ENCODE measurements at places on chromosomes 1 and 21.

DNA sequence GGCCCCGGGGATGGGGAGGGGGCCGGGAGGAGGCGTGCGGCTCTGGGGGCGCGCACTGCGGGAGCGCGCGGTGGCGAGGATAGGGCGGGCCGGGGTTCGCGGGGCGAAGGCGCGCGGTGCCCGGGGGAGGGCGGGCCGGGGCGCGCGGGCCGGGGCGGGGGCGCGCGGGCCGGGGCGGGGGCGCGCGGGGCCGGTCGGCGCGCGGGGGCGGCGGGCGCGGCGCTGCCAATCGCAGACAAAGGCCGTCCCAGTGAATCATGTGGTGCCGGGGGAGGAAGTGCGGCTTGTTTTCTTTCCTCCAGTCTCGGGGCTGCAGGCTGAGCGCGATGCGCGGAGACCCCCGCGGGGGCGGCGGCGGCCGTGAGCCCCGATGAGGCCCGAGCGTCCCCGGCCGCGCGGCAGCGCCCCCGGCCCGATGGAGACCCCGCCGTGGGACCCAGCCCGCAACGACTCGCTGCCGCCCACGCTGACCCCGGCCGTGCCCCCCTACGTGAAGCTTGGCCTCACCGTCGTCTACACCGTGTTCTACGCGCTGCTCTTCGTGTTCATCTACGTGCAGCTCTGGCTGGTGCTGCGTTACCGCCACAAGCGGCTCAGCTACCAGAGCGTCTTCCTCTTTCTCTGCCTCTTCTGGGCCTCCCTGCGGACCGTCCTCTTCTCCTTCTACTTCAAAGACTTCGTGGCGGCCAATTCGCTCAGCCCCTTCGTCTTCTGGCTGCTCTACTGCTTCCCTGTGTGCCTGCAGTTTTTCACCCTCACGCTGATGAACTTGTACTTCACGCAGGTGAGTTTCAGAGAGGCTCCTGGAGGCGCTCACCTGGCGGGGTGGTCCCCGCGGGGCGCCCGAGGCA lies at the start of gene GPR137B:
TSS of gene GPR137B (plus strand) at position 287 of the 851 bp plus-strand sequence. CDS start at position 371, 84 bp downstream.
- no peak for DNase-seq

GRCh38 chr1:201599548-201599947 lies 60.6 kb downstream of the NAV1 start:
- DNase-seq = no peak

- peak; percentile 89 for DNase-seq
Measured at GRCh38 chr1:19918057-19918456, 5.4 kb downstream of the PLA2G2E start.

- no peak for DNase-seq
Measured at GRCh38 chr1:99820546-99820945, 29.6 kb upstream of the AGL start.

GRCh38 chr1:219927298-219927955 lies 930 bp downstream of the SLC30A10 start:
- DNase-seq = no peak

DNA sequence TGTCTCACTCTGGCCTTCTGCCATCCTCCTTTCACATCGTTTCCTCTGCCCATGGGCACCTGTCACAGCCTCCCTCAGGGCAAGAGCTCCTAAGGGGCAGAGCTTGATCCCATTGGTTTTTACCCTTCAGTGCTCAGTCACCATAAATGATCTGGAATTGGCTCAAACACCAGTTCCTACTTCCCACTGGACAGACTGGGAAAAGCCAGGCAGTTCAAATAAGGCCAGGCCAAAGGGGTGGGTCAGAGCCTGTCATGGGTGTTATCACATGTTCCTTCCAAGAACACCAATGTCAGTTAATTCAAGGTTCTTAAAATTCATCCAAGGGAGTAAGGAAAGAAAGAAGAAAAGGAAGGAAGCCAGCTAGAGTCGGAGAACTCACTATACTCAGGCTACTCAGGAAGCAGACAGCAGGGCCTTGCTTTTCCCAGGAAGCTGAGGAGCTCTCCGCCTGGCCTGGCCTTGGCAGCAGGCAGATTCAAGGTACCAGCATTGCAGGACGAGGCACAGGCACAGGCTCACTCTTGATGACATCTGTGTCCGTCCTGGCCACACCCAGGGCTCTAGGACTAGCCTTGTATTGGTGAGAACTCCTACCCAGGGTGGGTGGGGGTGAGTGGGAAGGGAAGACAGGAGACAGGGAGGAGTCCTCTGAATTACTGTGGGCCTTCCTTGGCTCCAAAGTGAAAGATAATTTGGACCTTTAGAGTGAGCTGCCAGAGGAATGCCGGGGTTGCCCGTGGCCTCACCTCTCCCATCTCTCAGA lies 32.2 kb upstream of the ARTN start:
- DNase-seq = no peak

DNA sequence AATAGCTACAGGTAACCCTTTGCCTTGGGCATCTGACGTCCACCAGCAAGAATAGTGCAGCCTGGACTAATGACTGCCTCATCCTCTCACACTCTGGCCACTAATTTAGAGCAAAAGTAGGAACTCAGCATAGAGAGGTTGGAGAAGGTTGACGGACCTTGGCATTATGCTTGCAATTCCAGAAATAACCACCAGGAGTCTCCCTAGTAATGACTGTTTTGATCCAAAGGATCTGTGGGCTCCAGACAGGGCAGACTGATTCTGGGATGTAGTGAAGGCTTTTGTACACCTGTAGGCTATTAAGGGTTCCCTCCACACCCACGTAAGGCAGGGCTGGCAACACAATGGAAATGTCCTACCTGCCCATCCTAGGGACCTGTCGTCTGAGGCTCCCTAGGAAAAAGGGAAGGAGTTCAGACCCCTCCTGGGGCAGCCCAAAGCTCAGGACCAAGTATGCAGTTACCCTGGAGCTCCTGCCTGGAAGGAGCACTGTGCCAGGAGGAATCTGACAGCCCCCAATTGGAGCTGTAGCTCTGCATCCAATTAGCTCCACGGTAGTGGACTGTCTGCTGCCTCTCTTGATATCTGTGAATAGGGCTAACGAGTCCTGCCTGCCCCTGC lies 91.0 kb upstream of the TMEM51 start:
- DNase-seq = no peak

GRCh38 chr1:212605441-212606394 lies 2.8 kb upstream of the ATF3 start:
- DNase-seq = no peak

GRCh38 chr1:225876900-225877510 lies 5.2 kb downstream of the TMEM63A start:
- no peak for DNase-seq

DNA sequence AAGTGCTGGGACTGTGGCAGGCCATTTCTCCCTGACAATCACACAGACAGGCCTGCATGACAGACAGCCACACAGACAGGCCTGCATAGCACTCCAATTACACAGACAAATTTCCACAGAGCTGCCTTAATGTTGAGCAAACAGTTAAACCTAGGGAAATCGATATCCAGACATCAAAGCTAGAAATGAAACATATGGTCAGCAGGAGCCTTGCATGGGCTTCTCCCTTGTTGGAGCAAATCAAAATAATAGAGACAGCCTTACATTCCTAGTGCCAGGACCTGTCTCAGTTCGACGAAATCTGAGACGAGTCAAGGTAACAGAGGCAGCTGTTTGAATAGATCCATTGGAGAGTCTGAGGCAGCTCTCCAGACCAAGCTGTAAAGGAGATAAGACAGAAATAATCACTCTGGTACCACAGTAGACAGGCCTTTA lies 42.4 kb downstream of the OLFML3 start:
- no peak for DNase-seq

GRCh38 chr1:154911691-154912550 lies 24.6 kb downstream of the PMVK start:
- no peak for DNase-seq

- no peak for DNase-seq
Measured at GRCh38 chr1:35845766-35846165, 37.2 kb upstream of the AGO1 start.

- DNase-seq = no peak
Measured at GRCh38 chr1:66383168-66383567, 150.8 kb upstream of the SGIP1 start.

DNA sequence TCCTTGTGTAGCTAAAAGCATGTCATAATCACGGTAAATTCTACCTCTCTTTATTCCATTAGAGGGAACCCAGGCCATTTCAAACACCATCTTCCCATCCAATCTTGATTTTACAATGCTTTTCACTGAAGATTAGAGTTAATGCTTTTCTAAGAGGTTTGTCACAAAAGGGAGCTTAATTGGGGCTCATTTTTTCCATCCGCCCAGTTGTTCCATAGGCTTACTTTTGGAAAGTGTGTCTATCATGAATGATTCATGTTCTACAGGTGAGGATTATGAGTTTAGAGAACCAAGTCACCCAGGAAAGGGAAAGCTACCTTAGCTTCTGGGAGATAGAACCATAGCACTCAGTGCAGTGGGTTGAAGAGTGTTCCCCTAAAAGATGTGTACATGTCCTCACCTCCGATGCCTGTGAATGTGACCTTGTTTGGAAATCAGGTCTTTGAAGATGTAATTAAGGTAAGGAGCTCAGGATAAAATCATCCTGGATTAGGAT lies 286.9 kb upstream of the RUNX1 start:
- no peak for DNase-seq

DNA sequence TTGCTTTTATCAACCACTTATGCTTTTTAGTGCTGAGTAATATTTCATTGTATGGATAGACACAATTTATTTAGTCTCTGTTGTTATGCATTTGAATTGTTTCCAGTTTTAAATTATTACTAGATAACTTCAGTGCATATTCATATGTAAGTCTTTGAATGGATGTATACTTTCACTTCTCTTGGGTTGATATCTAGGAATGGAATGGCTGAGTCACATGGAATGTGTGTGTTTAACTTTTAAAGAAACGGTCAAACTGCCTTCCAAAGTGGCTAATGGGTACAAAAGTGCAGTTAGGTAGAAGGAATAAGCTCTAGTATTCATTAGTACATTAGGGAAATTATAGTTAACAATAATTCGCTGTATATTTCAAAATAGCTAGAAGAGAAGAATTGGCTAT lies 82.4 kb downstream of the NPHS2 start:
- DNase-seq = no peak

DNA sequence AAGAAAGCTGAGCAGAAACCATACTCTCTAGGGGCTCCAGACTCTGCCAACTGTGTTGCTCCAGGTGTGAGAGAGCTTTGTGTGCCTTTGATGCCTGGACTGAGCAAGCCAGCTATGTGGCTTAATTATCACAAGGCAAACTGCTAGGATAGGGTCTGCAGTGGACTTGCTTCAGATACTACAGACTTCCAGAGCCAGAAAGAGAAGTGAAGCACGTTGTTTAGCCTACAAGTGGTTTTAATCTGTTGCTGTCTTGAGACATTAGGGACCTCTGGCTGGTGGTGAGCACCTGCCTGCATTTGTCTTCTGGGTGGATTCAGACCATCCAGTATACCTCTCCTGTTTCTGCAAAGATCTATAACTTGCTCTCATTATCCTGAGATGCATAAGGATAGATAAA lies 353.4 kb upstream of the PLXNA2 start:
- no peak for DNase-seq

GRCh38 chr1:36835696-36836095 lies 198.6 kb downstream of the GRIK3 start:
- no peak for DNase-seq

DNA sequence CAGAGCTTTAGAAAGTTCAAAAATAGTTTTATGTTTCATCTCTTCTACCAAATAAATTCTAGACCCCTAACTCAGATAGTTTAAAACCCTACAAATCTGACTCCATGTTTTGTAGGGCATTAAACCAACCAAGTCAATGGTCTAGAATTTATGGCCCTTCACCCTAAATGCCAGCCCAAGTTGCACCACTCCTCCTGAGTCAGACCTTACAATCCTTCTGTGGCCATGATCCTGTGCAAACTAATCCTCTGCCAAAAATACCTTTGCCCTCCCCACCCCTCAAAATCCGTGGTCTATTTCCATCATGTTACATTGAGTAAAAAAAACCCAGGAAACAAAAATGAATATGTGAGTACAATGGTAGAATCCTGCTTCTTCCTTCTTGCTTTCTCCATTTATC lies 179.3 kb downstream of the NR5A2 start:
- DNase-seq = no peak

DNA sequence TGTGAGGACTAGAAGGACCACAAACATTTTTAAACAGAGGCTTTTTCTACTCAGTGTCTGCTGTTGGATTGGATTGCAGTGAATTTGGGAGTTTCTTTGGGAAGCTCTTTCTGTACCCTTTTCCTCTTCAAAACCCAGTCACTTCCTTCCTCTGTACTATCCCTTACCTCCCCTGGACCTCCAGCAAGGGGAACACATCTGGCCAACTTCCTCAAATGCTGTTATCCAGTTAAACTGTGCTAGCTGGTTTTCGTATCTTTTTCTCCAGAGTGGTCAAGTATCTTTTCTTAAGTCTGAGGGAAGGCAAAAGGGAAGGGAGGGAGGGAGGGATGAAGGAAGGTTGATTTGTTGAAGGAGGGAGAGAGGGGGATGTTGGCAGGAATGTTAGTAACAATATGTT lies 99.2 kb upstream of the TNR start:
- no peak for DNase-seq

GRCh38 chr1:12197483-12197880 lies 30.7 kb downstream of the TNFRSF1B start:
- no peak for DNase-seq

- no peak for DNase-seq
Measured at GRCh38 chr1:68166348-68166747, 66.0 kb downstream of the WLS start.

DNA sequence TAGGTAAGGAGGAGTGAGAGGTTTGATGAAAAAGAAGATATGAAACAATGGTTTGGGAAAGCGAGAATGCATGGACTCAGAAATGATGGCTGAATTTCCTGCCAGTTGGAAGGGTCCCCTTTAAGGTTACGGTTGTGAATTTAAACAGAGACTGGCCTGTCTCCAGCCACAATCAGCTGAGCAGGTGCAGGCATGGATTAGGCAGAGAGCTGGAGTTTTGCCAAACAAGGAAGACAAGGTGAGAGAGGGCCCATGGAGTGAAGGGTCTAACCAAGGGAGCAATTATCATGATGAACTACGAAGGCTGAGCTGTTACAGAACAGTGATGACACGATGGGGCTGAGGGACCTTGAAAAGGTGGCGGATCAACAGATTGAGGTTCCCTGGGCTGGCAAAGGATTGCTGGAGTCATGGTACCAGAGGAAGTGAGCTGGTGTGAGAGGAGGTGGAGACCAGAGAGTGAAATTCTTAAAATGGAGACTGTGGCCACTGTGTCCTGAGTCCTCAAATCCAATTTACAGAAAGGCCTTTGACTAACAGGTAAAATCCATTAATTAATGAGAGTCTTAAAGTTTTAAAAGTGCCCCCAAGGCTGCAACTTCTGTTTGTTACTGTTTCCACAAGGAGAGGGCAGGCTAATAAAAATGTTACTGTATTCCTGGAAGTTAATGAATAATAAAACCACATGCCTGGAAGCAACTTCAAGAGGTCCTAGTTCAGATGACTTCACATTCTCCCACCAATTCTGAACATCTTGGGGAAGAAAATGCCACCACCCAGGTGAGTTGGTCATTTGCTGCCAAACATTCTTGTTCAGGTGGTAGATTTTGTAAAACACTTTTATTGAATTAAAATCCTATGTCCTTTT lies 41.5 kb downstream of the LHX9 start:
- DNase-seq = no peak

Measured in omental fat pad (tissue), 4 donors.